ENCODE measurements at places on chromosomes 11 and 22.

DNA sequence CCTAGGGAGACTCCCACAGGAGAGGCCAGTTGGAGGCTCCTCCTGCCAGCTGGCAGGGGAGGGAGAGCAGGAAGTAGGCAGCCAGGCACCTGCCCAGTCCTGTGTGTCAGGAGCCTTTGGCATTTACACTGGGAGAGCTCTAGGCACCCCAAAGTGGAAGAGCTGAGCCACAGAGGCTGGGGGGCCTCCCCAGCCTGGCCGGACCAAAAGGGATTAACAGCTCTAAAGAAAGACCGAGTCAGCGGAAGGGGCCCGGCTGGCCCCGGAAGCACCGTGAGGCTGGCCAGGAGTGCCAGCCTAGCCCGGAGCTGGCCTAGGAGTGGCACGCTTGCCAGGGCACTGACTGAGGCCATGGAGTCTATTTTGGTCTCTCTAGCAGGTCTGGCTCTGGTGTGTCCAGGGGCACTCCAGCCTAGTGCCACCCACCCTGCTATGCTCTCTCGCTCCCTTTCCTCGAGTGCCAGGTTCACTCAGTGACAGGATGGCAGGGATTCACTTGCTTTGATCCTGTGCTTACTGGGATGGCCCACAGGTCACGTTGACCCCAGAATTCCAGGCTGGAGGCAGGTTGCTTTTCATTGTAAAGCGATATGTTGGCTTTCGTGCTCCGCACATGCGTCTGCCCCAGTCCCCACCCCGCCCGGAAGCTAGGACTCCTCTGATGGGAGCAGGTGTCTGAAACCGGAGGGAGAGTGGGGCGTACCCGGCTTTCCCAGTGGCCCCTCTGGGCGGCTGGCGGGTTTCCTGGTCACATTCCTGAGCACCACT is 3.3 kb upstream of the KMT5B start:
- DNase-seq, result no peak
- H3K27me3 ChIP-seq, result peaks cover 26% of the 10 kb centered on the region
- no peak overlapping the region for H3K4me3 ChIP-seq

DNA sequence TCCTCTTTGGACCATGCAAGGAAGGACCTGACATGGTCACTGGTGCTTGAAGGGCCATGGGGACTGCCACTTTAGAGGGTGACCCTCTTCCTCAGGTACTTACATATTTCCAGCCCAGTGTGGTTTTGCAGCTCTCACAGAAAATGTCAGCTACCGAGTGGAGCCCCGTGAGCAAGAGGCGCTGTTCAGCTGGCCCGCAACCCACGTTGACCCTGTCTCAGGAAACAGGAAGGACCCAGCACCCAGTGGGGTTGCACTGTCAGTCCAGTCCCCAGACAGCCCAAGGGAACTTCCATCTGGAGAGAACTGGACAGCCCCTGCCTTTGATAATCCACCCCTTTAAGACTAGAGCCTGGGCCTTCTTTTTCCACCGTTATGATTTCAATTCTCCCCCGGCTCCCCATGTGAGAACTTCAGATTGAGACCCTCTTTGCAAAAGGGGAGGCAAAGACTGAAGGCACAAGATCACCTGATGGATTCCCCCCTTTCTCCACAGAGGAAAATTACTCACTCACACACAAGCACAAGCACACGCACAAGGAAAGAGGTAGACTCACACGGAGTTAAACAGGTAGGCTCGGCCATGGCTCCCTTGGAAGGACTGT is 3.4 kb downstream of the YPEL4 start:
- H3K36me3 ChIP-seq, result peaks cover 6% of the 10 kb centered on the region
- H3K27me3 ChIP-seq, result no peaks in the 10 kb centered on the region
- peaks cover 28% of the 10 kb centered on the region for H3K4me1 ChIP-seq
- DNase-seq, result no peak
- no peak overlapping the region for H3K27ac ChIP-seq

- H3K4me3 ChIP-seq, result no peak overlapping the region
- H3K27me3 ChIP-seq, result no peaks in the 10 kb centered on the region
These were observed 4.8 kb downstream of the GVQW3 start for GRCh38 chr11:76385903-76386302.

- H3K27me3 ChIP-seq, result peaks cover 7% of the 10 kb centered on the region
- no peaks in the 10 kb centered on the region for H3K4me1 ChIP-seq
- no peak overlapping the region for H3K4me3 ChIP-seq
- DNase-seq, result no peak
- H3K27ac ChIP-seq, result no peak overlapping the region
These were observed 39.3 kb upstream of the SPON1 start for GRCh38 chr11:13923182-13923581.

GRCh38 chr11:46675288-46675851 is 25.0 kb downstream of the ARHGAP1 start:
- peak overlapping the region; percentile 22 for H3K27ac ChIP-seq
- peaks cover 10% of the 10 kb centered on the region for H3K4me1 ChIP-seq
- DNase-seq, result peak; percentile 72
- H3K36me3 ChIP-seq, result peaks cover 58% of the 10 kb centered on the region
- H3K27me3 ChIP-seq, result no peaks in the 10 kb centered on the region

GRCh38 chr11:87917111-87917510 is 258.1 kb downstream of the RAB38 start:
- no peaks in the 10 kb centered on the region for H3K4me1 ChIP-seq
- H3K36me3 ChIP-seq, result no peaks in the 10 kb centered on the region
- no peak overlapping the region for H3K27ac ChIP-seq
- DNase-seq, result no peak

GRCh38 chr11:117823294-117823945 is 1.1 kb downstream of the FXYD2 start:
- no peak overlapping the region for H3K27ac ChIP-seq
- H3K4me1 ChIP-seq, result peaks cover 3% of the 10 kb centered on the region
- H3K27me3 ChIP-seq, result peaks cover 2% of the 10 kb centered on the region
- no peak for DNase-seq
- no peaks in the 10 kb centered on the region for H3K36me3 ChIP-seq

DNA sequence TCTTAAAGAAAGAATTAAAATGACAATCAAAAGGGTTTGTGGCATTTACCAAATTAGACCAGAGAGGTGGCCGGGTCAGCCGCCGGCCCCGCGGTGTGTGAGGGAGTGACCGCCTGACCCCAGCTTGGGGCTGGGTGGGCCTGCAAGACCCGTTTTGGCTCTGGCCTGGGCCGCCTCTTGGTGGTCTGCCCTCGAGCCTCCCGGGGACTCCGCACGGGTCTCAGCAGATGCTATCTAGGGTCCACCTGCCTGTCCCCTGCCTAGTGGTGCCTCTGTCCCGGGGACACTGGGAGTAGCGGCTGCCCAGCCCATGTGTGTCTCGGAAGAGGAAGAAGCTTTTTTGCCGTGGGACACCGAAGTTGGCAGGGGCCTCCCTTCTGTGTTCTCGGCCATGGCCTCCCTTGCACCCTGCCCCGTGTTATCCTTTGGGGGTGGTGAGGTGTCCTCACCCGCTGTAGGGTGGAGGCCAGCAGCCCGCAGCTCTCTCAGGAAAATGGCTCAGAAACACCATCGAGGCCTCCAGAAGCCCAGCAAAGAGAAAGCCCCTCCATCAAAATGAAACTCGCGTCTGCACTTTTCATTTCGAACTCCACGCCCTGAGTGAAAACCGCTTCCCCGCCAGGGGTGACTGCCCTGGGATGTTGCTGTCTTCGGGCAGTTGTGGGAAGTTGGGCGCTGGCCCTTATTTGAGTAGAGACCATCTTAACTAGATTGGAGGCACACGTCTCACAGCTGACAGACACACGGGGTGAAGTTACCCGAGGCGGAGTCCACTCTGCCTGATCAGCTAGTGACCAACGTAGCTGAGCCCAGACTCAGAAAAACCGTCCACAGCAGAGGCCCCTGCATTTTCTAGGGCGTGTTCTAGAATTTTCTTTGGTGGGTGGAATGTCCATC is 8.0 kb downstream of the CCND1 start:
- no peaks in the 10 kb centered on the region for H3K27me3 ChIP-seq
- no peak for DNase-seq
- peaks cover 18% of the 10 kb centered on the region for H3K4me1 ChIP-seq
- H3K36me3 ChIP-seq, result peaks cover 86% of the 10 kb centered on the region

- no peak overlapping the region for H3K4me3 ChIP-seq
- no peak for DNase-seq
- no peaks in the 10 kb centered on the region for H3K27me3 ChIP-seq
- no peaks in the 10 kb centered on the region for H3K36me3 ChIP-seq
- H3K27ac ChIP-seq, result no peak overlapping the region
These were observed 458.5 kb upstream of the CCDC90B start for GRCh38 chr11:83744620-83745192.

GRCh38 chr11:44770401-44770800 is 43.6 kb downstream of the TSPAN18 start:
- no peak overlapping the region for H3K4me3 ChIP-seq
- H3K4me1 ChIP-seq, result peaks cover 18% of the 10 kb centered on the region
- H3K36me3 ChIP-seq, result no peaks in the 10 kb centered on the region

GRCh38 chr11:2482745-2483144 is 37.9 kb downstream of the KCNQ1 start:
- H3K27me3 ChIP-seq, result peaks cover 24% of the 10 kb centered on the region
- H3K4me1 ChIP-seq, result no peaks in the 10 kb centered on the region
- no peak for DNase-seq
- H3K36me3 ChIP-seq, result no peaks in the 10 kb centered on the region

- no peak overlapping the region for H3K4me3 ChIP-seq
- H3K27ac ChIP-seq, result no peak overlapping the region
- DNase-seq, result no peak
- no peaks in the 10 kb centered on the region for H3K36me3 ChIP-seq
- H3K27me3 ChIP-seq, result no peaks in the 10 kb centered on the region
These were observed 202.6 kb downstream of the AASDHPPT start for GRCh38 chr11:106280036-106280435.

GRCh38 chr11:70502677-70503467 is 104.5 kb downstream of the CTTN start:
- peaks cover 5% of the 10 kb centered on the region for H3K27me3 ChIP-seq
- H3K4me3 ChIP-seq, result no peak overlapping the region
- no peaks in the 10 kb centered on the region for H3K36me3 ChIP-seq
- no peak for DNase-seq
- no peaks in the 10 kb centered on the region for H3K4me1 ChIP-seq

DNA sequence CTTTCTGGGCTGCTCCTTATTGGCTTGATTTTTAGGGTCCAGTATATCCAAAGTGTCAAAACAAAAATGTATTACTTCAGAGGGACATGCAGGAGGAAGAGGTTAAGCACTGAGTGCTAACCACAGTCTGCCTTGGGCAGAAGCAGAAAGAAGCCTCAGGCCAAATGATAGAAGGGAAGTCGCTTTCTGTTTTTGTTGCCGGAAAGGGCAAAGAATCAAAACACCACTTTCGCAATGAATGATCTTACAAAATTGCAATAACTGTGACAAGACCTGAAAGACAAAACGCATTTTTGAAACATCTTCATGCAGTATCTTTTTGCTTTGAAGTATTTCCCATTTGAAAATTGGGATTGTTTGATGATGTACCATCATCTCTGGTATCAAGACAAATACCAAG is 70.1 kb upstream of the PICALM start:
- H3K4me1 ChIP-seq, result peaks cover 6% of the 10 kb centered on the region
- H3K27me3 ChIP-seq, result no peaks in the 10 kb centered on the region
- no peak overlapping the region for H3K27ac ChIP-seq
- H3K4me3 ChIP-seq, result no peak overlapping the region

- DNase-seq, result no peak
- H3K27me3 ChIP-seq, result no peaks in the 10 kb centered on the region
- H3K4me1 ChIP-seq, result peaks cover 10% of the 10 kb centered on the region
- peaks cover 63% of the 10 kb centered on the region for H3K36me3 ChIP-seq
- H3K4me3 ChIP-seq, result no peak overlapping the region
These were observed 56.4 kb downstream of the ARFGAP3 start for GRCh38 chr22:42800451-42801251.

GRCh38 chr22:45201678-45202332 is 38.1 kb downstream of the NUP50 start:
- peak overlapping the region; percentile 38 for H3K27ac ChIP-seq
- H3K4me1 ChIP-seq, result peaks cover 21% of the 10 kb centered on the region
- no peaks in the 10 kb centered on the region for H3K27me3 ChIP-seq
- H3K36me3 ChIP-seq, result peaks cover 56% of the 10 kb centered on the region

- no peak overlapping the region for H3K27ac ChIP-seq
- peaks cover 2% of the 10 kb centered on the region for H3K4me1 ChIP-seq
- DNase-seq, result no peak
- no peaks in the 10 kb centered on the region for H3K36me3 ChIP-seq
- no peak overlapping the region for H3K4me3 ChIP-seq
- H3K27me3 ChIP-seq, result no peaks in the 10 kb centered on the region
These were observed 269.7 kb downstream of the DYNC2H1 start for GRCh38 chr11:103378931-103379330.

DNA sequence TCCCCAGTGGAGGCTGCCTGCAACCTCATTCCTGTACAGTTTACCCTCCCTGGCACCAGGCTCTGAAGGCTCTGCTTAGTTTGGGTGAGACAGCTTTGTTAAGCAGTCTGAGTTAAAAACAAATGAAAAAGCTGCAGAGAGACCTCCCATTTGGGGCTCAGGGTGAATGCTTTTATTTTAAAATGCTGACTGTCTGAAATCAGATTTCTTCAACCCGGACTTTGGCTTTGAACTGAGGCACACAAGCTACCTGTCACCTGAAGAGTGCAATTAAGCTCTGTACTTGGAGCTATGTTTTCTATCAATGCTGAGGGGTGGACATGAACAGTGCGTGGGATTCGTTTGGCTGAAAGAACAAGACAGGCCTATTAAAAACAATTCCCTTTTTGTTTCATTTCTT is 217.5 kb upstream of the SORL1-AS1 start:
- H3K27ac ChIP-seq, result no peak overlapping the region
- H3K4me1 ChIP-seq, result peaks cover 4% of the 10 kb centered on the region
- no peaks in the 10 kb centered on the region for H3K36me3 ChIP-seq

- H3K27me3 ChIP-seq, result no peaks in the 10 kb centered on the region
- no peak overlapping the region for H3K4me3 ChIP-seq
- H3K27ac ChIP-seq, result no peak overlapping the region
- peak; percentile 13 for DNase-seq
These were observed 1.2 kb downstream of the ACRV1 start for GRCh38 chr11:125679397-125679796.

DNA sequence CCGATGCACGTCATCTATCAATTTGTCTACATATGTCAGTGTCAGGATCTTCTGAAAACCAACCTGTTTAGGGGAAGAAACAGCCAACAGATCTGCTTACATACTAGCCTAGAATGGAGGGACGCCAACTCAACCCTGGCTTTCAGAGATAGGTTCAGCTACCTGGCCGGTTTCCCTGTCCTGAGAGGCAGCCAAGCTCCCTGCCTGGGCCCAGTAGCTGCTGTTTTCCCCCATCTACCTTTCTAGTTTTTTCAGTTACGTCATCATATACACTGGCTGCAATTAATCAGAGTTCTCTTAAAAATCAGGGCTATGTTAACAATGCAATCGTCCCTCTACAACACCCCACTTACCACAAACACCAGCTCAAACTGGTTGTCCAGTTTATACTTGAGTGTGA is 1.0 kb downstream of the SRPRA start:
- H3K27ac ChIP-seq, result peak overlapping the region; percentile 97
- no peak for DNase-seq
- H3K27me3 ChIP-seq, result no peaks in the 10 kb centered on the region
- peaks cover 3% of the 10 kb centered on the region for H3K4me1 ChIP-seq

- H3K36me3 ChIP-seq, result no peaks in the 10 kb centered on the region
- H3K27ac ChIP-seq, result no peak overlapping the region
- H3K4me1 ChIP-seq, result no peaks in the 10 kb centered on the region
- DNase-seq, result no peak
- peaks cover 16% of the 10 kb centered on the region for H3K27me3 ChIP-seq
These were observed 190.2 kb downstream of the DSCAML1 start for GRCh38 chr11:117606790-117607189.
